ENCODE measurements at places on chromosomes 7 and 10. TPM values are rescaled to one million over a fixed set of nuclear protein-coding genes. Genes with fewer than 3 reads are reported as not detected.

GRCh38 chr10:7625836-7626235 is 40.9 kb downstream of the ITIH5 start:
- DNase-seq, result no peak

DNA sequence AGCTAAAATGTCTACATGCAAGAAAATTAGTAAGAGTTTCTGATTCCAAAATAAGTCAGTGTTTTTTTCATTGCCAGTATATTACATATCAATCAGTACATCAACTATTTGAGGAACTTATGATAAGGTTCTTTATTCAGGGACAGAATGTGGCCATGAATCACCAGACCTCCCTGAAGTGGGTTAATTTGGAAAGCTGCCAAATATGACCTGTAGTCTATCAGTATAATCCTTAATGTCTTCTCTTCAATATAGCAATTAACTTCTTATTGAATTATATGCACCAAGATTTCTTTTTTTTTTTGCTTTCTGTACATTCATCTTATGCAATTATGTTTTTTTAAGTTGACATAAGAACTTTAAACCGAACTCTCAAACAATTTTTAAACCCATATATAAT is 714.5 kb upstream of the POT1 start:
- no peak for DNase-seq

- DNase-seq, result no peak
Observed at GRCh38 chr7:21942955-21943354, 2.7 kb downstream of the CDCA7L start.

ZNF804B gene
- not detected for total RNA-seq

- DNase-seq, result no peak
Observed at GRCh38 chr10:17472481-17473227, 18.3 kb upstream of the ST8SIA6 start.

Data from activated CD8-positive, alpha-beta memory T cell treated with anti-CD3 and anti-CD28 coated beads, Interleukin-2, amount 10 ng/mL, durations not matched to agents 7 days and 5 days (primary cell).